ENCODE measurements at places on chromosomes 5 and 9.

- peak; percentile 7 for DNase-seq
Observed at GRCh38 chr9:29006628-29007027, 1433.3 kb upstream of the C9orf72 start.

DNA sequence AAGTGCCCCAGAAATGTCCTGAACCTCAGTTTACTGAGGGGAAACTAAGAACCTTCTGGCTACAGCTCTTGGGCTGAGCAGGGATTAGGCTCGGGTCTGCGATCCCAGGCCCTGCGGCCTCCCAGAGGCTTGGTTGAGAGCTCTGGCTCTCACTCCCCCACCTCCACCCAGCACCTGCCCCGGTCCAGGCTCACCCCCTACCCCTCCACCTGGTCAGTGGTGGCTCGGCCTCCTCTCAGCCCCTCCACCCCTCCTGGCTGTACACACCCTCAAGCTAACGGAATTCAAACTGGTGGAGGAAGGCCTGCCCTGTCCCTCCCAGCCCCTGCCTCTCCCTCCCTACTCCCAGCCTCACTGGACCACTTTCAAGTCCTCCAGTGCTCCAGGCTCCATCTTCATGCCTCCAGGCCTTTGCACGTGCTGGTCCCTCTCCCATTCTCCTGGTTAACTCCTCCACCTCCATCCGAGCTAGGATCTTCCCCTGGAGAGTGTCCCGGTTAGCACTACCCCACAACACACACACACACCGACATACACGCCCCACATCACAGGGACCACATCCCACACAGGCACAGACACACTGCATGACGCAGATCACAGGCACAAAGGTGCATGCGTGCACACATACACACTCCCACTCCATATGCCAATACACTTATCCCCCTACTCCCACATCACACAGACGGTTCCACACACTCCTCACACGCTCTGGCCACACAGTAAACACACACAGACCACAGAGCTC, 130.9 kb downstream of the C9orf50 start:
- peak; percentile 53 for DNase-seq

GRCh38 chr5:15103864-15104263, 232.3 kb upstream of the ANKH start:
- DNase-seq, result no peak

DNA sequence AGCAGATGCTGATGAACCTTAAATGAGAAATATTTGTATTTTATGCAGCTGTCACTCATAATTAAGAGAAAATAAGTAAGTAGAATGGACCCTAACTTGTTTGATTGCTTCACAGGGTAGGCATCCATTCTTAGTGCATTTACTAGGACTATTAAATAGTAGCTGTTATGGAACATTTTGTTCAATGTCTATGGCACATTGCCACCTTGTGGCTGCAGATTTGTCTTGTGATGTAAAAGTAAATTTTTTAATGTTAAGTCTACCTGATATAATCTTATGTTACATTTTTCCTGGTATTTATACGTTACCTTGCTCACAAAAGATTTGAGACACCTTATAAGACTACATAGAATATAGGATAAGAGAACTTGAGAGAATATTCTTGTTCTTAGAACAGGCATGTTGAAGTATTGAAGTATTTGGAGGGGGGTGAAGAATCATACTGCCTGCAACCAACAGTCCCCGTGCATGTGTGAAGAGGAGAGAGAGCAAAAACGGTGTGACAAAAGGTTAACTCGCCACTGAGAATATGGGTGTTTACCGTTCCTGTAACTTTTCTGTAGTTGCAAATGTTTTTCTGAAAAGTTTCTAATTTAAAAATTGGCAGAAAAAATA, 161.1 kb downstream of the MAST4 start:
- DNase-seq, result peak; percentile 34

GRCh38 chr9:26744191-26744965, 148.2 kb downstream of the CAAP1 start:
- DNase-seq, result peak; percentile 9

- DNase-seq, result no peak
Observed at GRCh38 chr9:68495247-68495646, 45.4 kb downstream of the TMEM252 start.

DNA sequence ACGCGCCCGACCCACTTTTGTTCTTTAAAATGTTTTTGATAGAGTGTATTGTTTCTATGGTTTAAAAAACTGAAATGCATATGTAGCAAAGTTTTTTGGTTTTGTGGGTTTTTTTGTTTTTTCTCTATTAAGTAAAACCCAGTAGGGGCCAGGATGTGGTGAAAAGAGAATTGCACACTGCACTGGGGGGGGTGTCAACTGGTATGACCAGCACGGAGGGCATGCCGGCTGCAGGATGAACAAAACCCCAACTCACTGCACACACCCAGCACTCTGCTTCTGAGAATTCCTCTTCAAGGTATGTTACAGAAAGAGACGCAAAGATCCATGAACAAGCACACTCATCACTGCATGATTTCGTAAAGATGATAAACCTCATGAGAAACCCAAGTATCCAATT, 75.0 kb downstream of the STK10 start:
- DNase-seq, result no peak

DNA sequence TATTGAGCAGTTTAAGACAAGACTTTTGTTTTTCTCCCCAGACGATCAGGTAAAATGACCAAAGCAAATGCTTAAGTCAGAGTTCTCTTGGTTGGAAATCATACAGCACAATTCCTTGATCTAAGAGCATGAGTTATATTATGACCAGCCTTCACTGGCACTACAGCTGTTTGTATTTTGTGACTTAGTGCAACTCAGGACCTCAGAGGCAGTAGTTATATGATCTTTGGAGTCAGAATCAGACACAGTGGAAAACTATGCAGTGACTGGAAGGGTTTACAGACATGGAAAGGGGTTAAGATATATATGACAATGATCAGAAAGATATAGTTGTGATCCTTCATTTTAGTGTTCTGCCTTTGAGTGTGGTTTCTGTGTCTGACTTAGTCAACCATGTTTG, 24.3 kb downstream of the RAD23B start:
- no peak for DNase-seq

DNA sequence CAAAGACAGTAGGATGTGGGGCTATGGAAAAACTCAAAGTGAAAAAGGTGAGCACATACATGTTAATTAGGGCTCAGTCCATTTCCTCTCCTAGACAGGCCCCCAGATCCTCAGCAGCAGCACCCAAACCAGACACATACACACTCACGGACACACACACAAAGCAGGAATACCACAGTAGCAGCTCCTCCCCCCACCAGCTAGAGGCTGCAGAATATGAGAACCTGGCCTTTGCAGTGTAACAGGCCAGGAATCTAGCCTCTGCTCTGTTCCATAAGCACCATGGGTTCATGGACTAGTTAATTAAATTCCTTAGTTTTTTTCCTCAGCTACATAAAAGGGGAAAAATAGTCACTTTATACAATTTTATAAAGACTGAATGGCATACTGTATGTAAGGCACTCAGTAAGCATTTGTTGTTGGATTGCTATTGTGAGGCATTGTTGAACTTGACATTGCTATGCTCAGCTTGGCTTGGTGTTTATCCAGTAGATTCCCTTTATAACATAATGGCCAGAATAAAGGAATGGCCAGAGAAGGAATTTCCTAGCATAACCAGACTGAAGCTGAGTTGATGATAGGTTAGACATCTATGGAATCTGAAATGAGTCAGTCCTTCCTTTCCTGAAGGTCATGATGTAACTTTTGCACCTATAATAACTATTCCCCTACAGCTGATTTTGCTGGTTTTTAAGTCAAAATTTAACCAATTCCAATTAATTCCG, 186.8 kb downstream of the SEMA5A start:
- DNase-seq, result peak; percentile 59

GRCh38 chr5:79255786-79256557, 20.0 kb downstream of the JMY start:
- no peak for DNase-seq

DNA sequence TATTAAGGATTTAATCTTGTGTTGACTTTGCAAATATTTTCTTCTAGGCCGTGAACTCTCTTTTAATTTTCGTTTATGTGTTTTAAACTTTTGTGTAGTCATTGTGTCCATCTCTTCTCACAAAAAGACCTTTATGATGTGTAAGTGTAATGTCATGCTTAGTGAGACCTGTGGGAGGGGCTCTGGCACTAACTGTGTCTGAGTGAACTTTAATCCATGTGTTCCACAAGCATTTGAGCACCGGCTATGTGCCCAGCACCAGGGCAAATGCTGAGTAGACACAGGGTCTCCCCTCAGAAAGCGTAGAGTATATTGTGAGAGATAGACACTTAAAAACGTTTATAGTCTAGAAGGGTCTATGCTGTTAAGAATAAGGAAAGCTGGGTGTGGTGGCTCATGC, 272.6 kb upstream of the TUT7 start:
- DNase-seq, result no peak

- DNase-seq, result no peak
Observed at GRCh38 chr5:33812746-33813145, 79.0 kb downstream of the ADAMTS12 start.

DNA sequence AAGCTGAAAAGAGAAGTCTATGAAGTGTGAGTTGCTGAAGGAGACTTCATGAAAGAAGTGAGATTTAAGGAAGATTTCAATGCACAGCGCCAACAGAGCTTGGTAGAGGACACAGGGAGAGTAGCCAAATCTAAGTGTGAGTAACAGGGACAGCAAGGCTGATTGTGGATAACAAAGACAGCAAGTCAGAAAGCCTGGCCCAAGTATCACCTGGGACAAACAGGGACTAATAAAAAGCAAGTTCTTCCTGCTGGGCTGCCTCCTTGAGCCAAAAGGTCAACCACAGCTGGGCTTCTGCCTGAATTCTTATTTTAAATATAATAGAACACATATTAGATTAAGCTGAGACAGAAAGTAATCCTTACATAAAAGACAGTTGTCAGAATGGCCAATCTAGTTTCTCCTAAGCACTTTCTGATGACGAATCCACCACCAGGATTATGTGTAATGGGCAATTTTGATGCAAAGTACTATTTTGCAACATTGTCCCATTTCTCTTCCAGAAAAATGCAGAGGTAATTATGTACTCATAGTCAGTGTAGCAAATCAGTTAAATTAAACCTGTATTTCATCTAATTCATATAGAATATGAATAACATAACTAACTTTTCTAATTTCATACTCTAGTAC, 73.8 kb downstream of the MAPKAP1 start:
- DNase-seq, result no peak

DNA sequence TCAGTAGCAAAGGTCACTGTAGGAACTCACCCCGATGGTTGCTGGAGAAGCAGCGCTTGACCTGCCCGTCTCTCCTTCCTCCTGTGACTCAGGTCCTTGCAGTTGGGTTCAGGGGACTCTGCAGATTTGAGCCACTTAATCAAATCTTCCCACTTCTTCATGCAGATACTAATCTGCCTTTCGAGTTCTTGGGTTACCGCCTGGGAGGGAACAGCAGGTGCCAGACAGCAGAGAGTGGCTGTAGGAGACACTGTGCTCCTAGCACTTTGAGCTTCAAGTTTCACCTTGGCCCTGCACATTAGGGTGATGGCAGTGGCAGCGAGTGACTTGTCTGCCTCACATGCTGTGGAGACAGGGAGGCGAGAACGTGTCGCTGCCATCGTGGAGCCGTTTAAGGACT, 478.3 kb downstream of the PSAT1 start:
- no peak for DNase-seq

- DNase-seq, result peak; percentile 35
Observed at GRCh38 chr5:145887976-145888574, 15.3 kb upstream of the GRXCR2 start.

GRCh38 chr9:14403081-14403480, 89.1 kb upstream of the NFIB start:
- no peak for DNase-seq

DNA sequence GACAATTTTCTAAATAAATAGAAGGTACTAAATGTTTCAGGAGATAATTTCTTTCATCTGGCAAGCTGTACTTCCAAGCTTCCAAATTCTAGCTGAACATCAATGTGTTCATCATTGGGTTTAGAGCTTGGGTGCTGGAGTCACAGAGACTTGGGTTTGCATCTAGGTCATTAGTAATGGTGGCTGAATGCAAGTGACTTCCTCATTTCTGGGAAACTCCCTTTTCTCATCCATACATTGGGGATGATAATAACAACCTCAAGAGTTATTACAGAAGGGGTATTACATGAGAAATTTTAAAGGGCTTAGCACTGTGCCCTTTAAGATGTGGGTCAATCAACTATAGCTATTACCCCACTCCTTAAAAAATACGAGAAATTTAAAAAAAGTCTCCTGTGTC, 41.1 kb upstream of the KLF4 start:
- DNase-seq, result no peak

DNA sequence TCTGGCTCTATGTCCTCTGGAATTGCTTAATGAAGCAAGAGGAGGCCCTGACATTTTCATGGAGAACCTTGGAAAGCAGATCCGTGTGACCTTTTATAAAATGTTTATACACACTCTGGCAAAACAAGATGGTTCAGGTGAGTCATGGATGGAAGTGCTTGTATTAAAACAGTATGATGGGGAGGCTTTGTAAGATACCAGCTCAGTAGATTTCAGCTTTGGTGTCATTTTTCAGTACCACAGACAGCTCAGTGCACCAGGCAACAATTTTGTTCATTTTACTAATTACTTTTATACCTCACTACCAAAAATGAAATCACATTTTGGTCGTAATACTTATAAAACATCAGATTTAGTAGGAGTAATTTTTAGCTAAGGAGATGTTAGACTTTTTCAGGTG, 5.2 kb downstream of the KCNN2 start:
- DNase-seq, result peak; percentile 1

DNA sequence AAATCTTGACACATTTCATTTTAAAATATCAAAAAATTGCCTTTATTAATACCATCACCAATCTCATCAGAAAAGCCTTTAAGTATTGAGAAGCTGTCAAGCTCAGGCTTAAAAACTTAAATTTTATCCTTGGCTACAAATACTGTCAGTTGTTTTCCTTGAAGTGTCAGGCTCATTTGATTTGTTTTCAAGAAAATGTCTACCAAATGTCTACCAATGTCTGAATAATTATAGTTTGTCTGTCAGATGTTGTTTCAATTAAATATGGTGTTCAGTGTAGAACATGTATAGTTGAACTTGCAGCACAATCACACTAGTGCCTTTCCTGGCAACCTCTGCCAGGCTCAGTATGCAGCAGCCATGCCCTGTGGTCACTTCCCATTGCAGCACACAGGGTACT, 455.2 kb upstream of the ADAMTS16 start:
- DNase-seq, result no peak

DNA sequence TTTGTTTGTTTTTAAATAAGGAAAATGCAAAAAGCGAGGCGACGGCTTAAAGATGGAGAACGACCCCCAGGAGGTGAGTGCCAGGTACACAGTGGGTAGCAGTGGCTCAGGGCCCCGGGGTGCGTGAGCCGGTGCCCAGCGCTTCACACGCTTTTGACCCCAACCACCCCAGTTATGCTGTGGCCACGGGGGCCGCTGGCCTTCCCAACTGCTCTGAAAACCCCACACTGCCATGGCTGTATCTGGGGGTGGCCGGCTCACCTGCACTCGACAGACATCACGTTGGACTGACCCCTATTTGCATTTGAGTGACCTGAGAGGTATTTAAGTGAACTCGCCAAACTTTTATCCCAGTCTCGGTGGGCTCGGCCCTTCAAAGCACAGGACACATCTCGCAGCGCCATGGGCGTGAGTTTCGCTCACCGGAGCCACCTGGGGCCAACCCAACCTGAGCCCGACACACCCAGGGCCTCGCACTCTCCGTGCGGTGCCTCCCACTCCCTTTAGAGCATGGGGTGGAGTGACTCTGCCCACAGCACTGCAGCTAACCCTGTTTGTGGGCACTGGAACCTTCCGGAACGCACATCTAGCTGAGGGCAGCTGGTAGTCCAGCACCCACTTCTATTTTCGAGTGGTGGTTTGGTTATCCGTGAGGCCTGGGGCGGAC, 13.7 kb upstream of the AJM1 start:
- DNase-seq, result no peak

- DNase-seq, result no peak
Observed at GRCh38 chr5:66974256-66974655, 222.3 kb downstream of the CD180 start.
